ENCODE measurements at places on chromosomes 11 and 22.

DNA sequence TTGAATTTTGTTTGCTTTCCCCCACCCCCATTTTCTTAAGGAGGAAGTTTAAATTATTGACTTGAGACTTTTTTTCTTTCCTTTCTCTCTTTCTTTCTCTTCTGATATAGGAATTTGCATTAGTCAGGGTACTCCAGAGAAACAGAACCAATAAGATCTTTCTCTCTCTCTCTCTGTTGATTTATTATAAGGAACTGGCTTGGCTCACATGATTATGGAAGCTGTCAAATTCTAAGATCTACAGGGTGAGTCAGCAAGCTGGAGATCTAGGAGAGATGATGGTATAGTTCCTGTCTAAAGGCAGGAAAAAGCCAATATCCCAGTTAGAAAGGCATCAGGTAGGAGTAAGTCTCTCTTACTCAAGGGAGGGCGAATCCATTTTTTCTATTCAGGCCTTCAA lies 64.0 kb downstream of the CCDC81 start:
- no peak for DNase-seq

DNA sequence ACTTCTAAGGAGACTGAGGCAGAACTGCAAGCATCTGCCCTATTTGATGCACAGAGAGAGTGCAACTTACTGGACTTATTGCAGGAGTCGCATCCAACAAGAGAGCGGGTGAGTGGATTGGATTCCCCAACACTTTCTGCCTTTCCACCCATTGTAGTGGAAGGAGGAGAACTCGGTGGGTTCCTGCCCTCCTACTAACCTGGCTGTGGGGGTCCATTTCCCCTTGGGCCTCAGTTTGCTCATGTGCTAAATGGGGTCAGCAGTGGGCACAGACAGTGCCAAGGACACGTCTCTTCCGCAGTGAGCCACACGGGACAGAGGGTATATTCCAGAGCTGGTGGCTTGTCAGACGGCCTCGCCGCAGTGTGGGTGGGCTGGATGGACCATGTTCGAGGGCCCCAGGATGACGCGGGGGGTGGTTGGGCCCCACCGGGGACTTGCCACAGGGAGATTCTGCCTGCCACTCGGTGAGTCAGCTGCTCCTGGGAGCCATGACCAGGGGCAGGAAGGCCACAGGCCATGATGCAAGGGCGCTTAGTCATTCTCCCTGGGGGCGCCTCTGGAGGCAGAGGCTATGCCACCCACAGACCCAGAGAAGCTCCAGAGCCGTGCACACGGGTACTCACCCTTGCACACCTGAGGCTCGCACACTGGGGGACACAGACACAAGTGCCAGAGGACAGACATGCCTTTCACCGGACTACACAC lies 8.2 kb downstream of the ALX4 start:
- DNase-seq, result no peak

GRCh38 chr11:117916956-117917355 lies 12.2 kb downstream of the TMPRSS13 start:
- DNase-seq, result no peak

DNA sequence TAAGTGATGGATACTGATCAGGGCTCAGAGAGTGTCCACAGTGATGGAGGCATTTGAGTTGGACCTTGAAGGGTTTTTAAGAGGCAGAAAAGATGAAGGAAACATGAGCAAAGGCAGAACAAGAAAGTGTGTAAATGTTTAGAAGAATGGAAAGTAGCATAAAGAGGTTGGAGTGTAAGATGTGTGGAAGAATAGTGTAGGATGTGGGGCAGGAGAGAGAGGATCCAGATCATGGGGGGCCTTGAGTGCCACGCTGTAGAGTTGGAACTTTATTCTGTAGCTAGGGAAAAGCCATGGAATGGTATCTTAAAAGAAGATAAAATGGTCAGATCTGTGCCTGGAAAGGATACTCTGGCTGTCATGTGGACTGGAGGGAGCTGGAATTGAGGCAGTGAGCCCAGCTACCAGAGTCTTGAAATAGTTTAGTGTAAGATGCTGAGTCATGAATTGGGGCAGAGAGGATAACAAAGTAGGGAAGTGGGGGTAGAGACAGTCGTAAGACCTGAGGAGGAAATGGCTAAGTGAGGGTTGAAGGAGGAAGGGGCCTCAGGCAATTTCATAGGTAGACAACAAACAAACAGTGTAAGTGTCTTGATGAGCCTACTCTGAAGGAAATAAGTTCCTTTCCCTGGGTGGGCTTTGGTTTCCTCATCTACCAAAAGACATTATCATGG lies 6.7 kb downstream of the KCNE3 start:
- no peak for DNase-seq

GRCh38 chr11:132032555-132032954 lies 662.1 kb downstream of the NTM start:
- no peak for DNase-seq

DNA sequence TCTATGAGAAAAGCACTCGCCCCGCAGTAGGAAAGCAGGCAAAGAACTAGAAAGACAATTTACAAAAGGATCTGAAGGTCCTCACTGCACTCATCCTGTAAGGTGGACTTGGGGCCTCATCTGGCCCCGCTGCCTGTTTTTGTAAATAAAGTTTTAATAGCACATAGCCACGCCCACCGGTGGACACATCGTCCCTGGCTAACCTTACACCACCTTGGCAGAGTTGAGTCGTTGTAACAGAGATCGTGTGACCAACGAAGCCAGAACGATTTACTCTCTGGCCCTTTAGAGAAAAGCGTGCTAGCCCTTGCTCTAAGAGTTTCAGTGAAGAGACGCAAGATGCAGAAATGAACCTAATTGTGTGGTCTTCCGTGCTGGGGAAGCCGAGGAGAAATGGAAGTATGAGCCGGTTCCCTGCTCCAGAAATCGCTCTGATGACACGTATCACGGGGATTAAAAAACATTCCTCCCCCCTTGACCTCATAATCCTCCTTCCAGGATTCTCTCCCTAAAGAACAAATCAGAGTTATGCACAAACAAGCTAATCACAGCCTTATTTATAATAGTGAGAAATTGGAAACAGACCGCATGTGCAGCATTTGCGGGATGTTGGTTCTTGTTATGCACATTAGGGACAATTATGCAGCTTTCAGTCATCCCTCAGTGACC lies 80.1 kb downstream of the CDKN1C start:
- DNase-seq, result no peak

GRCh38 chr11:86595451-86595850 lies 77.0 kb downstream of the ME3 start:
- DNase-seq, result no peak

- no peak for DNase-seq
These were observed 232.5 kb downstream of the RAB38 start for GRCh38 chr11:87942786-87943185.

DNA sequence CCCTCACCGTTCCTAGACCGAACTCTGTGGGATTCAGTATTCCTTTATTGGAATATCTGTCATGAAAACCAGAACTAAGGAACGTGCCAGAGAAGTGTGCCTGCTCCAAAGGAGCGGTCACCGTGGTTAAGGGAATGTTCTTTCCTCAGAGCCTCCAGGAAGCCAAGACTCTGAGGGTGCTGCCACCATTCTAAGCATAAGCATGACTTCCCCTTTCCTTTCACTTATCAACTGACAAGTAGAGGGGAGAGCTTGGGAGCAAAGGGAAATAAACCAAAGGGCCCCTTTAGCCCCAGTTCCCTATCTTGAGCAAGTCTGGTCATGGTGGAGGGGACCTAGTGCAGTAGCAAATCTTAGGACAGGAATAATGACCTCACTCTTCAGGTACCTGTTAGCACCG lies 26.8 kb downstream of the CTR9 start:
- DNase-seq, result no peak

DNA sequence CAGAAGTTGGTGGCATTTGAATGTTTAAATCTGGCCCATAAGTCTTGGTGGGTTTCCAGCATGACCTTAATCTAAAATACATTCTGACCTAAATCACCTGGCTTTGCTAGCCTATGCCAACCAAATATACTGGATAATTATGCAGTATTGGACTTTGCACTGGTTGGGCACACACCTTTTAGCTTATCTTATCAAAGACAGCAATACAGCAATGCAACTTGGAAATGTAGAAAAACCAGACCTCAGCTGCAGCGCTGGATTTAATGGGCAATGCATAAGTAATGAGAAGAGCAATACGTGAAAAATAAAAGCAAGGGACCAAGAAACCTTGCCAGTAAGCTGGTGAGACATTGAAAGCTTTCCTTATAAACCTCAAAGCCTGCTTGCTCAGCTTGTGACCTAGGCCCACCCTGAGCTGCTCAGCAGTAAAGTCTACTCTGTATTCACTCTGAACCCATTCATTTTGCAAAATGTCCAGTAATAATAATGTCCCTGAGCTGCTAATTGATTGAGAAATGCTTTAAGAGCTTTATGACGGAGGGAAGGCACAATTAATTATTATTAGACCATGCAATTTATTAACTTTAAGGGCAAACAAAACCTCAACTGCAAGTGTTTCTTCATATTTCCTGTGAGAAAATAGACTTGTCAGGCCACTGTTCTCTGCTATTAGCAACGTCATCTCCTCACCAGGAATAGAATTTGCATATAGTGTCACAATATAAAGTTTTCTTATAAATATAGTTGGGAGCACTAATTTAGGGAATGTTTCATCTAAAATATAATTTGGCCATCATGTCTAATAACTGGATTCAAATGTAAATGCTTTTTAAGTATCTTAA lies 49.4 kb upstream of the CEP295 start:
- no peak for DNase-seq
